Inflammatory macrophage treated with lipopolysaccharide for 4 hours (primary cell): ENCODE measurements at places on chromosomes 3 and 15.

DNA sequence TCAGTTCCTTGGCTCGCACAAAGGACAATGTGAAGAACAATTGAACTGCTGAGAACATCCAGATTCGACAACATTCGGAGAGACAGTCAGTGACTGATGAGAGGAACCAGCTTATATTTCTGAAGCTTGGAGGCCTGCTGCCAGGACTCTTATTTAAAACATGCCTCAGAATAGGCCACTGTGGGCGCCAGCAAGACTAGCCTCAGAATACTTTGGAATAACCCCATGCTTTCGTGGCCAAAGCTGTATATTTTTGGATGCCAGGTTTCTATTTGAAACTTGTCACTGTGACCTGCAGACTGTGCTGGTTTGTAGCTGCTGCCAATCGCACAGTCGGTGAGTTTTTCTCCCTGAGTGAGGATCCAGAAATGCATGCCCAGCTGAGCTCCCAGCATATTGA lies 129.9 kb upstream of the UBE3A start:
- DNase-seq = no peak

DNA sequence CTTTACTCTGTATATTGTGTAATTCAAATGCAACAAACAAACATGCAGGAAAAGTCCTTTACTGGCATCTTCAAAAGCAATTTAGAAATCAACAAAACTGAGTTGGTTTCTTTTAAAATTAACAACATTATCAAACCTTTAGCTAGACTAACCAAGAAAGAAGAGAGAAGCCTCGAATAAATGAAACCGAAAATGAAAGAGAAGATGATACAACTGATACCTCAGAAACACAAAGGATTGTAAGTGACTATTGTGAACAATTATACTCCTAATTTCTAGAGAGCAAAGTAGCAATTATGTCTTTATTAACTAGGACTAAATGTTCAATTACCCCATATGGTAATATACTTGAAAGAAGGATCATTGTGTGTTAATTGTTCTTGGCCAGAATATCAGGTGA lies 49.2 kb upstream of the P3H2 start:
- DNase-seq = peak; percentile 42

GRCh38 chr3:79268422-79268821 lies 499.4 kb downstream of the ROBO1 start:
- no peak for DNase-seq

DNA sequence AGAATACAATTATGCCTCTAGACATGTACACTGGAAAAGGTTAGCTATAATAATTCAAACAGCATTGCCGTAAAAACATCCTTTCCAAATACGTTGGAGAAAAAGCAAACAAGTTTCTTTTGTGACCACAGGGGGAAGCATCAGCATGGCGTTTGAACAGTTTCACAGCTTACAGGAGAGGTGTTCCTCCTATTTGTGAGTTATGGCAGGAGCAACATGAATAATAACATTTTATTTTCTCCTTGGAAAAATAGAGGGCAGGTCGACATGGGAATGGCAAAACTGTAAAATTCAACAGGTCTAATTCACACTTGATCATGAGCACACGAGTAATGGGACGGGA lies 39.7 kb upstream of the GADL1 start:
- DNase-seq = peak; percentile 42

GRCh38 chr3:31840252-31840651 lies 140.8 kb downstream of the OSBPL10 start:
- DNase-seq = no peak

DNA sequence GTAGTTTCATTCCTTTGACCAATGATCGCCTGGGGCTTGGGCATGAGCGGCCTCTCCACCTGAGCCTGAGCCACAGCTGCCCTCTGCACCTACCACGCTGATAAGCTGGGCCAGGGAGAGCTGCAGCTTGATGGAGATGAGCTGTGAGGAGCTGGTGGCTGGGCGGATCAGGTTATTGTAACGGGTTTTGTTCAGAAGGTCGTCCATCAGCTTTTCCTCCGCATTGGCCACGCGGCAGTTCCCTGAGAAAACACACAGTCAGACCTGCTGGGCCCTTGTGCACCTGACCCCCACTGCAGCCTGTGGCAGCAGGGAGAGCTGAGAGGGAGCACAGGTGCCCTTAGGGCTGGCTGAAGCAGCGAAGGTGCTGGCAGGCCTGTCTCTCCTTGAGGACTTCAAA lies 5.7 kb downstream of the CHRNB4 start:
- DNase-seq = no peak
